ENCODE measurements at places on chromosomes 11 and 22.

DNA sequence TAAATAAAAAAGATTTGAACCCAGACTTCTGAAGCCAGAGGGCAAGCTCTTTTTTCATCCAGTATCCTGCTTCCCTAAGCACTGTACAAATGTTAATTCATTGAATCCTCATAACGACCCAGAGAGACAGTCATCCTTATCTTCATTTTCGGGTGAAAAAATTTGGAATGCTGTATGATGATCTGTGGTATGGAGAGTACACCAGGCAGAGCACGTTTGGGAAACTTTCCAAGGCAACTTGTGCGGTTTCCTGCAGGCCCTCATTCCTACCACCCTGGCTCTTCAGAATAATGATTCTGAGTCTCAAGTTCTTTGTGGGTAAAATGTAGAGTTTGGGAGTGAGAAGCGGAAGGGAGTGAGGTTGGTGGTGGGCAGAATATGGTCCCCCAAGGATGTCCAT, 177.9 kb upstream of the CADM1 start:
- DNase-seq = no peak

GRCh38 chr11:69635195-69635594, 5.8 kb upstream of the CCND1 start:
- no peak for DNase-seq

GRCh38 chr22:19120829-19121630, 1.2 kb downstream of the DGCR2 start:
- DNase-seq = no peak

DNA sequence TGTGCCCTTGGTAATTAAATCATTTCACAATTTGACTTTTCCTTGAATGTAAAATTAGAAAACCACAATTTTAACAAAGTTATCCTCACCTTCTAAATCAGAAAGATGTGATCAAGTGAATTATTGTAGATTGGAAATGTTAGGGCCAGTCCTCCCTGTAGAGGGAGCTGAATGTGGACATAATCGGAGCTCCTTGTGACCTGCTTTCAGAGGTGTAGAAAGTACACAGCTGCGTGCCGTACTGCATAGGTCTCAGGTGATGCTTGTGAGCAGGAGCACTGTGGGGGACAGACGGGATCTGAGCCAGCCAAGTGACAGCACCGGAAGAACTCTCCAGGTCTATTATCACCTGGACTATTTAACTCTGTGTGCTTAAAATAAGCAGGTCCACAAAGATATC, 338.0 kb downstream of the AASDHPPT start:
- DNase-seq = no peak

GRCh38 chr22:19106886-19107729, 15.1 kb downstream of the DGCR2 start:
- DNase-seq = no peak

GRCh38 chr11:9210224-9210921, 54.8 kb downstream of the DENND5A start:
- DNase-seq = no peak

GRCh38 chr22:24115247-24116207, 65.8 kb upstream of the SUSD2 start:
- no peak for DNase-seq

- DNase-seq = no peak
Observed at GRCh38 chr11:86039094-86039493, 29.8 kb downstream of the PICALM start.

- DNase-seq = no peak
Observed at GRCh38 chr11:77884186-77884828, 63.4 kb downstream of the AAMDC start.

Measured in RWPE2 (cell line).